Large intestine (tissue), 12 donors: ENCODE measurements at places on chromosomes 16 and 17.
A peak's percentile ranks its signal among the peaks of the same experiment; 100 is the strongest.

DNA sequence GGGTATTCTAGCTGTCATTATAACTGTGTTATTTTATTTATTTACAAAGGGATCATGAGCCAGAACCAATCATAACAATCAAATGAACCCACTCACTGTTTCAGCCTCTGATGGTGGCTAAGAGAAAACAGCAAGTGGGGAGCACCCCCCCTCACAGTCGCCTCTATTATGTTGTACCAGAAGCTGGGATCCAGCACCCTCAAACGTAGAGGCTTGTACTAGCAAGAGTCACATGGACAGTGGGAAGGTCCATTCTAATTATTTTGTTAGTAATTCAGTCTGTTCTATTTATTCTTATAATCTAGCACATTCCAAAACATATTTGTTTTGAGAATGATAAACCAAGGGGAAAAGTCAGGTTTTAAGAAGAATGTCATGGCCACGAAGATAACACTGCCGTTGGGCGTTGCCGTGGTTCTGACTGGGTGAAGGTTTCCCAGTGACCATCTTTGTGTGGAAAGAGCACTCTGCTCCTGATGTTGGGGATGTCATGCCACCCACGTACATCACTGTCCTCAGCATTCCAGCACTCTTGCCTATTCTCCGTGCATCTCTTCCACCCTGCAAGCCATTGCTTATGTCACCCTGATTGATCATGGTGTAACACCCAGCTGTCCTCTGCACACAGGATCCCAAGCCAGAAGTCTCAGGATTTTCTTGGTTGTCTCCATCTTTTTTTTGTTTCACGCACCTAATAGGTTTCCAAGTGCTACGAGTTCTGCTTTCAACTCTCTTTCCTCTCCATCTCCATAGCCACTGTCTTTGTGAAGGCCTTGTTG is 205.8 kb downstream of the PRKCA start:
- DNase-seq, result no peak

DNA sequence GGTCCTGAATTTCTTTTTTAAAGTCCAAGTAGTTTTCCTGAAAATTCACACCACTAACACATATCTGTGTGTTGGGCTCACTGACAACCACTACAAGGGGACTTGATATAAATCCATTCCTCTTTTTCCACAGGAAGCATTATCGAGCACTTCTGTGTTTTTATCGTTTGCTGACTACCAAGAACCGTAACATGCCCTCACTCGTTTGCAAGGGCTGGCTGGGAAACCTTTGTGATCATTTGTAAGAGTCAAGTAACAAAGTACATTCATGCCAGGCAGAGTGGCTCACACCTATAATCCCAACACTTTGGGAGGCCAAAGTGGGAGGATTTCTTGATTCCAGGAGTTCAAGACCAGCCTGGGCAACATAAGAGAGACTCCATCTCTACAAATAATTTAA is 62.1 kb downstream of the ZZEF1 start:
- DNase-seq, result no peak

DNA sequence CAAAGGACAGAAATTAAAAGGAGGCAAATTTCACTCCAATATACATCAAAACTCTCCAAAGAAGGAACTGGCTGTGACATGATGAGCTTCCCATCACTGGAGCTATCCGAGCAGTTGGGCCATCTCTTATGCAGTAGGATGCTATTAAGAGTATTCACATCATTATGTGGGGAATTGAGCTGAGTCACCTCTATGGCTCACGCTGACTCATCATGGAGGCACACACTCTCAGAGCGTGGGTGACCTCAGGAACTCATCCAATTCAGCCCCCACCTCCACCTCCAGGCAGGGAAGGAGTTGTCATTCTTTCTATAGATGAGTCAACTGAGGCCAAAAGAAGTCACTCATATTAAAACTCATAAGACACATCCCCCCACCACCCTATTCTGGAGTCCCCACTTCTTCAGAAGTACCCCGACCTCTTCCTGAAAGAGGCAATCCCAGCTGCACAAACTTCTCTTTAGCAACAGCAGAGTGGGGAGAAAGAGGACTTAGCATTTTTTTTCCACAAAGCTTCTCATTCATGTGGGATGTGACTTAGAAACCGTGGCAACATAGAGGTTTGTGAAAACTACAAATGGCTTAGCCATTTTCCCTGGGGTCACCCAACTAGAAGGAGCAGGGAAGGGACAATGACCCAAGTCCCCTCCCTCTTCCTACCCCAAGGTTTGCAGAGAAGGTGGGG is 32.5 kb downstream of the ABCC12 start:
- no peak for DNase-seq

GRCh38 chr16:3618769-3619141 is 7.3 kb upstream of the SLX4 start:
- DNase-seq, result no peak

DNA sequence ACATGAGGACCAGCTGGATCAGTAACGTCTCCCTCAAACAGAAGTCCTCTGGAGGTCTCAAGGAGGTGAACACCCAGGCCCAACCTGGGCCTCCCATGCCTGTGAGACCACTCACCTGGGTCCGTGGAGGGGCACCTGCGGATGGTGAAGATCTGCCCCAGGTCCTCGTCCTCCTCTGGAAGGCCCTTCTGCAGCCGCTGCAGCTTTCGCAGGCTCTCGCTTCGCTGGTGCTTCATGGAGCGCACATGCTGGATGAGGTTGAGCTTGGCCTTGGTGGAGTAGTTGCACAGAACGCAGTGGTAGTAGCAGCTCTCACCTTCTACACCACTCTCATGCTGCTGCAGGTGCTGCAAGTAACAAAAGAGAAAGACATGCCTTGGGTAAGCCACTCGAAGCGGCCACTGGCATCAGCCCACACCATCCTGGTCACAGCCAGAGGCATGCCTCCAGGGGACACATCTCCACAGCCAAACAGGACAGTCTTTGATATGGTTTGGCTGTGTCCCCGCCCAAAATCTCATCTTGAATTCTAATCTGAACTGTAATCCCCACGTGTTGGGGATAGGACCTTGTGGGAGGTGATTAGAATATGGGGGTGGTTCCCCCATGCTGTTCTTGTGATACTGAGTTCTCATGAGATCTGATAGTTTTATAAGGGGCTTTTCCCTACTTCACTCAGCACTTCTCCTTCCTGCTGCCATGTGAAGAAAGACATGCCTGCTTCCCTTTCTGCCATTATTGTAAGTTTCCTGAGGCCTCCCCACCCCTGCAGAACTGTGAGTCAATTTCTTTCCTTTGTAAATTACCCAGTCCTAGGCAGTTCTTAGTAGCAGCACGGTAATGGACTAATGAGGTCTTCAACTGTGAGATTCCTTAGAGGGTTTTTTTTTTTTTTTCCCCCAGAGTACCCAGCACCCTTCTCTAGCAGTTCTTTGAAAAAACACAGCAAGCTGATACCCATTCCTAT is 158.0 kb downstream of the ZFHX3 start:
- DNase-seq, result no peak

DNA sequence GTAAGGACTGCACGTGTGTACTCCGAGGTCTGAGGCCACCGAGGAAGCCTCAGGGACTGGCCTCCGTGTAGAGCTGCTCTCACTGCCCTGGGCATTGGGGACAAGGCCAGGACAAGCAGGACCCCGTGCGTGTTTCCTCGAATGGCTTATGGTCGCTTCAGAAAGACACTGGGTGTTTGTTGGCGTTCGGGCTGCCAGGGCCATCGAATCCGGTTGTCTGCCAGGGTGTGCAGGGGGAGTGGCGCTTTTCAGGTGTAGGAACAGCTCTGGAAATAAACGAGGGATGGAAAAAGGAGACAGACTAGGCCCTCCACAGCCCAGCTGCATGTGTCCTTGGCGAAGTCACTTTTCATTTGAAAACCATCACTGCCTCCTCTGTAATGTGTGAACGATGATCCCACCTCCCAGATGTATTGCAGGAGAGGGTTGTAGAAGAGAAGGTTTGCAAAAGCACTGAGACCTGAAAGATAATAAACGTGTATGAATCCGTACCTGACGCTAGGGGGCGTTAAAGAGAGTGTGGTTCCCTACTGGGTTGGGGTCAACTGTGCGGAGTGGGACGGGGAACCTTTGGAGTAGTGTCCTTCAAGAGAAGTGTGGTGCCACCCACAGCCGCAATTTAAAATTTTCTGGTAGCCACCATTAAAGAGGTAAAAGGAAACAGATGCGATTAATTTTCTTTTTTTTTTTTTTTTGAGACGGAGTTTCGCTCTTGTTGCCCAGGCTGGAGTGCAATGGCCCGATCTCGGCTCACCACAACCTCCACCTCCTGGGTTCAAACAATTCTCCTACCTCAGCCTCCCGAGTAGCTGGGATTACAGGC is 2.1 kb upstream of the ZSCAN10 start:
- no peak for DNase-seq

GRCh38 chr16:50731130-50731988 is 10.5 kb upstream of the CYLD start:
- DNase-seq, result no peak

GRCh38 chr17:34800661-34801060 is 160.6 kb downstream of the CCT6B start:
- DNase-seq, result no peak

DNA sequence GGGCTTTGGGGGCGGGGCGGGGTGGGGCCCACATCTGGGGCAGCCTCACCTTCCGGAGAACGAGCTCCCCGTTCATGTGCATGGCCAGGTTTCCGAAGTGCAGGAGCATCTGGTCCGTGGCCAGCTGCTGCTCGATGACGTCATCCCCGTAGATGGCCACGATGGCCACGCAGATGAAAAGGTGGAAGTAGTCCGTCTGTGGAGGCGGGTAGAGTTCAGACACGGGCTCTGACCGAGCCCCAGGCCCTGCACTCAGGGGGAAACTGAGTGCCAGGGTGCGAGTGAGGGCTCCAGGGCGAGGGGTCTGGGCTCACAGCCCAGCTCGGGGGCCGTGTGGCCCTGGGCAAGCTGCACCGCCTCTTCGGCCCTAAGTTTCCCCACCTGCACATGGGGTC is 93.7 kb downstream of the TBC1D16 start:
- no peak for DNase-seq

- no peak for DNase-seq
Measured at GRCh38 chr16:75099075-75099667, 17.4 kb downstream of the LDHD start.

DNA sequence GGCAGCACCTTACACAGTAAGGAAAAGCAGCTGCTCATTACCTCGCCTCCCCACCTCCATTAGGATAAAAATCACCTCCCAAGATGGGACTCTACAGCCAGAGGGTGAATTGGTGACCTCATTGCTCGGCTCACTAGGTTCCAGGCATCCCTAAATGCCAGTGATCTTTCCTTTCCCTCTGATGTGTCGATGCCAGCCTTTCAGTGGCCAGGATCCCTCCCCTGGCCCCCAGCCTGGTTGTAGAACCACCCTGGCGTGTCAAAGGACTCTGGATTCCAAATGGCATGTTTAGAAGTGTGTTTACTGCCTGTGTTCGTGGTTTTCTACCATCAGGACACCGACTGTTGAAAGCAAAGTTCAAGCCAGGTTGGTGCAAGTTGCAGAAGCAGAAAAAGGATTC is 72.1 kb upstream of the LYRM9 start:
- no peak for DNase-seq

- peak; percentile 89 for DNase-seq
Measured at GRCh38 chr16:405548-406506, 4.1 kb downstream of the DECR2 start.

GRCh38 chr16:78269256-78269655 is 169.8 kb downstream of the WWOX start:
- no peak for DNase-seq

DNA sequence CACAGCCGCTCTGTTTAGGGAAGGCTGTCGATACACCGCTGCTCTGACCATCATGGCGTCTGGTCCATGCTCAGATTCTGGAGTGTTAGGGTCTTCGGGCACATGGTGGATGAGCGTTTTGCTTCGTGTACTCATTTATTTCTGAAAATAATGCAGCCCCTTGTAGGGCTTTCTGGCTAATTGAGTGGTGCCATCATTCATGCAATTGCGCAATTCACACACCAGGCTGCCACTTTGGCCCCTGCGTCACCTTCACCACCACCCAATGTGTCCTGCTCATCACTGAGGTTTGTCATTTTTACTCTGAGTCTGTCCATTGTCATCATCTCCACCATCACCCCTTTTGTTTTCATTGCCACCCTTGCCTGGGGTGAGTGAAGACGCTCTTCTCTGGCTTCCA is 557.4 kb downstream of the WWOX start:
- DNase-seq, result no peak

- DNase-seq, result no peak
Measured at GRCh38 chr17:45234641-45235415, 13.1 kb downstream of the FMNL1 start.

- no peak for DNase-seq
Measured at GRCh38 chr16:46709469-46710005, 20.1 kb downstream of the ORC6 start.

GRCh38 chr16:31382485-31383161 is 10.5 kb upstream of the ITGAD start:
- peak; percentile 37 for DNase-seq

GRCh38 chr16:17585449-17586074 is 114.8 kb upstream of the XYLT1 start:
- DNase-seq, result no peak

DNA sequence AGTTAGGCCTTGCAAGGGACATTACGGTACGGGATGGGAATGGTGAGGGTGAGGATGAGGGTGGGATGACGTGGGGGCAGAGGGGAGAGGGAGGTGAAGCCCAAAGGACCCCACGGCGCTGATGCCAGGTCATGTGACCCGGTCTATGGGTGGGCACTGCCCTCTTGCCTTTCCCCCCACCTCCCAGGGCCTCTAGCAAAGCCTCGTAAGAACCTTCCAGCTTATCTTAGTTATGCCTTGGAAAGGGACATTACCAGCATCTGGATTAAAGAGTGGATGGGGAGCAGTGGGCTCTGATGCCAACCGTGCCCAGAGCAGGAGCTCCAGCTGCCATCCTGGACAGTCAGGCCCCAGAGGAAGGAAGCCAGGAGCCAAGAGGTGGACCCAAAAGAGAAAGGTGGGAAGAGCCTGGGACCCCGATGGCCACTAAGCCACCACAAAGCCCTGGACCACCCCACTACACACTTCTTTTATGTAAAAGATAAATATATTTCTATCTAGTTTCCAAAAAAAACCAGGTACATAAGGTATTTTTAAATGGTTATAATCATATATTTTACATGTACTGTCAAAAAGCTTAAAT is 40.9 kb downstream of the TK2 start:
- DNase-seq, result no peak
